ENCODE measurements at places on chromosomes 5 and 9.

- no peak for DNase-seq
Measured at GRCh38 chr5:129858131-129858675, 46.1 kb upstream of the CHSY3 start.

GRCh38 chr9:96555567-96556386 is 63.9 kb downstream of the CDC14B start:
- DNase-seq: no peak

DNA sequence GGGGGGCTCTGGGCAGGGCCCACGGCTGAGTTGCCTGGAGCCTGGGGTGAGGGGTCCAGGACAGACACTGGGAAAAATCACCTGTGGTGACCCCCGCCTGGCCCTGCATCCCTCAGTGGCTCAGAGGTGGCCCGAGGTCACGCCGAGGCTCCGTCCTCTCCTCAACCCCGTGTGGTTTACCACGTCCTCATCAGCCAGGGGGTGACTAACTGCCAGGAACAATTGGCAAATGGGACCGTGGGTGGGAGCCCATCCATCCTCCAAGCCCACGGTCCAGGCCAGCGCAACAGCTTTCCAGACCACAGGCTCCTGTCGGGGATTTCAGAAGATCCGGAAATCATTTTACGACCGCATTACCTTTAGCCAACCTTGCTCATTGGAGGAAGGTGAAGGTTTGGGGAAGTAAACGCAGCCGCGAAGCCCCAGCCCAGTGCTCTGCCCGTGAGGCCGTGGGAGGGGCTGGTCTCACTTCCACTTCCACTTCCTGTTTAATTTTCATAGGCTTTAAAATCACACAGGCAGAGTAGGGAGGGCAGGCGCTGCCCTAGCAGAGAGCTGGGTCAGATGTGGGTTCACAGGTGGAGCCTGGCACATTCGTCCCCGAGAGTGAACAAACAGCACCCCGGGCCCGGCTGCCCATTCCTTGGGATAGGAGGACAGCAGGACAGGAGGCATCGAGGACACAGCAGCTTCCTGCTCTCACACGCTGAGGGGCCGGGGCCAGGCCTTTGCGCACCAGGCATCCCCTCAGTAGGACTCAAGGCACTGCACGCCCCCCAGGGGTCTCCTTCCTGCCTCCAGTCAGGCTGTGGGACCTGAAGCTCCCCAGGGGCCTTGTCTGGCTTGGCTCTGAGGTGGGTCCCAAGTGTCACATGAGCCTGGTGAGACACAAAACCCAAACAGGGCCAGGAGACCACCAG is 19.8 kb upstream of the SLC9A3 start:
- DNase-seq: peak; percentile 21

DNA sequence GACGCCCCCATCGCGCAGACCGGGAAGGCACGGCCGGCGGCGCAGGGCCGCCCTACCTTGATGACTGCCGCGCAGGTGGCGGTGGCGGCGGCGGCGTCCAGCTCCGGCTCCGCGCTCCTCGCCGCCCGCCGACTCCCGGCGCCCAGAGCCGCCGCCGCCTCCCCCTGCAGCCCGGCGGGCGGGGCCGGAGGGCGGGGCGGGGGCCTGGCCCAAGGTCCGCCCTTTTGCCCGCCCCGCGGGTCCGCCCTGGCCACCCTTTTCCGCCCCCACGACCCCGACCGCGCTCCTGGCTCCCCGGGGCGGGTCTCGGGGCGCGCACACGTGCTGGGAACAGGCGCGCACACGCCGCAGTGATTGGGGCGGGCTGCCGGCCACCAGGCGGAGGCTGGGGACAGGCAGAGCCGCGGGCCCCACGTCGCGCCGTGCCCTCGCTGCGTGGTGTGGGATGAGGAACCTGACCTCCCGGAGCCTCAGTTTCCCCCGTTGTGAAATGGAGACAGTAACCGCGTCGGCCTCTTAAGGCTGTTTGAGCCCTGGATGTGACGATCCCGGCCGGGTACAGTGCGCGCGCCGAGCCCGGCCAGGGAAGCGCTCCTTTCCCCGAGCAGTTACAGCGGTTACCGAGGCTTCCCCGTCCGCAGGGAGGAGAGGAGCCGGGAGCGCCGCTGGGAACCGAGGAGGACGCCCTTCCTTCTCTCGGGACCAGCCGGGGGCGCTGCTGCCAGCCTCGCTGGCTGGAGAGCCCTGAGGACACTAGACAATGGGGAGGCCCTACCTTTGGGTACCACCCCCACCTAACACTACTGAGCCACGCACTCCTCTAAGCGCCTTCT is at the start of gene CORO2A:
Gene CORO2A, minus strand, starts transcription at position 135 of the 833 bp plus-strand sequence. CDS start 34,977 bp downstream, outside the sequence.
- DNase-seq: peak; percentile 27

DNA sequence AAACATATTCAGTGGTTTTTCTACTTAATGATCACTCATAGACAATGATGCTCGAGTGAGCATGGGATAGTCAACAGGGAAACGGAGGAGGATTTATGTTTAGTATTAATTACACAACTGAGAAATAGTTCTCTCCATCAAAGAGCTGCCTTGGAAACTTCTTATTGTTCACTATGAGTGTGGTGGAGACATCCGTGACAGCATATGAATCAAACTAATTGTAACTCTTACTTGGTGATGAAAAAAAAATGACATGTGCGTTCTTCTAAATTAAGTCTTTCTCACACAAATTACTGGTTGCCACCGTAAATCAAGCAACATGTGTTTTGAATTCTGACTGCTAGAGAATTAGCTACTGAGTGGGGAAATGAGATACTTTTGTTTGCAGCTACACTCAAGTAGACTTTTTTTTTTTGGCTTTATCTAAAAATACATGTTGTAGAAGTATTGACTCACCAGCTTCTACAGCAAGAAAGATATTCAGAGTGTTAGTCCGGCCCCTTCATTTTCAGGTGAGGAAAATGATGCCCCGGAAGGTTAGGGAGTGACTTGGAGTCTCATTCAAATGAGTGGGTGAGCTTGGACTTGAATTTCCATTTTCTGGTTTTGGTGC is 179.4 kb downstream of the CFAP90 start:
- DNase-seq: no peak

- no peak for DNase-seq
Measured at GRCh38 chr5:11048760-11049159, 287.7 kb upstream of the DAP start.

DNA sequence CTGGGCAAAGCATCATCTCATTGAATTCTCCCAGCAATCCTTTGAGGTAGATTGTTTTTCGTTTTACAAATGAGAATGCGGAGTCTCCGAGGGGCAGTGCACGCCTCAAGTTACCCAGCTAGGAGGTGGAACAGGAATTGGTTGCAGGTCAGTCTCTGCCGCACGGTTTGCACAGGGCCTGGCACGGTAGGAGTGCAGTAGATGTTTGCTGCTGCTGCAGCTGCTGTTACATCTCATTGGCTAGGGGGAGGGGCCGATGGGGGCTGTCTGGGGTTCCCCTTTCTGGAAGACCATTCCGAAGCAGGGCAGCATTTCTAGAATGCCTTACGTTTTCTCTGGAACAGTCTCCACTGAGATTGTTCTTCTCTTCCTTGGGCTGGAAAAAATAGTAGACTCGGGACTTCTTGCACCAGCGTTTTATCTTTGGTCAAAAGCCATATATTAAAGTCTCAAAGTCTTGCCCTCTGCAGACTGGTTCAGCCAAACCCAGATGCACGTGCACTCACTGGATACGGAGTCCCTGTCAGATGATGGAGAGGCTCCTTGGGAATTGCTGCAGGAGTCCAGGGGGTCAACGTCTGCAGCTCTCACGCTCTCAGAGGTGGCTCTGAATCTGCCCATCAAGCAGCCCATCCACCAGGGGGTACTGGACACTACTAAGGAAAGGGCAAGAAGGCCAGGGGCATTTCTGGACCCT is 1.2 kb downstream of the USP20 start:
- DNase-seq: peak; percentile 16

- no peak for DNase-seq
Measured at GRCh38 chr5:77972469-77973252, 196.5 kb upstream of the TBCA start.

GRCh38 chr5:170736966-170737365 is 46.6 kb upstream of the GABRP start:
- no peak for DNase-seq

- DNase-seq: no peak
Measured at GRCh38 chr9:27719711-27720110, 146.4 kb upstream of the C9orf72 start.

GRCh38 chr9:35107297-35108290 is 4.7 kb upstream of the STOML2 start:
- DNase-seq: no peak

- no peak for DNase-seq
Measured at GRCh38 chr5:77993855-77994318, 217.7 kb upstream of the TBCA start.

DNA sequence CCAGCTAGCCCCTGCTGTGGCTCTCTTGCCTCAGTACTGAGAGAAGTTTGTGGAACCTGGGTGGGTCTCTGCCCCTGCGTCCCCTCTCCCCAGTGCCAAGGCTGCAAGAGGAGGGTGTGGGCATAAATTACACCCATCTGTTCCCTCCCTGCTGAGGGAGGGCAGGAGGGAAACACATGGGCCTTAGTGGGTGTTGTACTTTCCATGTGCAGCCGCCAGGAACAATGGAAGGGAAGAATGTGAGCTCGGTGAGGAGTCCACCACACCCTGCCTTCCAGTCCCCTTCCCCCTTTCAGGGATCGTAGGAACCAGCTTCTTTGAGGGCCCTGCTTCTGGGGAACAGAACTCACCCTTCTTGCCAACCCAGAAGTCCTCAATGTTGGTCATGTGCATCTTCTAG is 138.2 kb upstream of the KLF4 start:
- DNase-seq: no peak

- no peak for DNase-seq
Measured at GRCh38 chr9:31032206-31032605, 1352.2 kb upstream of the ACO1 start.

- DNase-seq: no peak
Measured at GRCh38 chr5:72510610-72511181, 3.5 kb upstream of the ZNF366 start.

- no peak for DNase-seq
Measured at GRCh38 chr5:158925314-158925713, 174.4 kb downstream of the EBF1 start.

- no peak for DNase-seq
Measured at GRCh38 chr5:157107508-157107907, 1.3 kb downstream of the HAVCR2 start.

DNA sequence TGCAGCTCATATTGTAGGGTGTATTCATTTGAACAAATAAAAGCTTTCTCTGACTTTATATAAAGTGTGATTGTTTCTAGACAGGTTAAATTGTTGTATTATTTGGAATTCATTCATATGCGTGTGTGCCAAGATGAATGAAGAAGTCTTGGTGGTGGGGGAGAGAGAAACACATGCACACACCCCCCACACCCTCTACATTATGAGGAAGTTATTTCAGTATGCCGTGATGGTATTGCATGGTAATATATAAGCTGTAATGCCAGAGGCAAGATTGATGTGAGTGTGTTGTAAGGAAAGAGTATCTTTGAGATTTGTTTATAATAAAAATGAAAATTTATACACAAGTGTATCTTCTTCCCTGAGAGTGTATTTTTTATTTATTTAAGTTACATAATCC is 71.0 kb downstream of the IPO11 start:
- DNase-seq: no peak

DNA sequence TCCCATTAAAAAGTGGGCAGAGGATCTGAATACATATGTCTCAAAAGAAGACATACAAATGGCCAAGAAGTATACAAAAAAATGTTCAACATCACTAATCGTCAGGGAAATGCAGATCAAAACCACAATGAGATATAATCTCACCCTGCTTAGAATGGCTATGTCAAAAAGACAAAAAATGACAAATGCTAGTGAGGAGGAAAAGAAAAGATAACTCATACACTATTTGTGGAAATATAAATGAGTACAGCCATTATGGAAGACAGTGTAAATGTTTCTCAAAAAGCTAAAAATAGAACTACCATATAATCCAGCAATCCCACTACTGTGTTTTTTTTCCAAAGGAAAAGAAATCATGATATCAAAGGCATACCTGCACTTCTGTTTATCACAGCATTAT is 450.7 kb downstream of the EFNA5 start:
- DNase-seq: no peak

- DNase-seq: no peak
Measured at GRCh38 chr5:125607018-125607417, 816.2 kb upstream of the GRAMD2B start.

DNA sequence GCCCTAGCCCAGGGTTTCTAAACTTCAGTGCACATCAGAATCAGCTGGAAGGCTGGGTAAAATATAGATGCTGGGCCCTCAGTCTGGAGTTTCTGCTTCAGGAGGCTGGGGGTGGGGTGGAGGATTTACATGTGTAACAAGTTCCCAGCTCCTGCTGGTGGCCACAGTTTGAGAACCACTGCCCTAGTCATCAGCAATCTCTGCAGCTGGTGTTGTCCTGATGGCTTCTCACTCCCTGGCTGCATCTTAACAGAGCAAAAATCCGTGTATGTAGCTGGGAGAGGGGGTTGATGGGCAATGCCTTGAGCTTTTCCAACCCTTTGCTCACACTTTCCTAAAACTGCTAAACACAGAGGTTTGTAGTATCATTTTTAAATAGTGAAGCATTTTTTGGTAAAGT is 186.0 kb upstream of the KLF9 start:
- DNase-seq: no peak

GRCh38 chr9:81685763-81686613 is 3.4 kb downstream of the TLE1 start:
- DNase-seq: no peak

GRCh38 chr5:158747816-158748432 is 351.8 kb downstream of the EBF1 start:
- no peak for DNase-seq

DNA sequence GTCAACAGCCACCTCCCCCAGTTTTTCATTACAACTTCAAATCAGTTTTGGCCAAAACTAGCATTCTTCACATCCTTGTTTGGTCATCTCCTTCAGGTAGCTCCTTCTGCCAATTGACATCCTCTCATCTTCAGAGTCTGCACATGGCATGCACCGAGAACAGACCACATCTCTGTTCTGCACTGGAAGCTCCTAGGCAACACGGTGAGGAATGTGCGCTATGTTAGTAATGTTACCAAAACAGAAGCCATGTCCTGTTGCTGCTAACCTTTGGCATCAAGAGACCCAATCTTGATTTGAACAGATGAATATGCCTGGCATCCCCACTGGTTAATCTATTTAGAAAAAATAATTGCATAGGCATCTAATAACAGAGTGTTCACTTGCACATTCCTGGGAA is 5.1 kb upstream of the HK3 start:
- no peak for DNase-seq

- DNase-seq: no peak
Measured at GRCh38 chr5:159451197-159452052, 121.1 kb upstream of the IL12B start.

- DNase-seq: no peak
Measured at GRCh38 chr5:113182658-113183344, 206.2 kb downstream of the DCP2 start.

- DNase-seq: no peak
Measured at GRCh38 chr5:174910245-174910737, 185.9 kb downstream of the MSX2 start.

DNA sequence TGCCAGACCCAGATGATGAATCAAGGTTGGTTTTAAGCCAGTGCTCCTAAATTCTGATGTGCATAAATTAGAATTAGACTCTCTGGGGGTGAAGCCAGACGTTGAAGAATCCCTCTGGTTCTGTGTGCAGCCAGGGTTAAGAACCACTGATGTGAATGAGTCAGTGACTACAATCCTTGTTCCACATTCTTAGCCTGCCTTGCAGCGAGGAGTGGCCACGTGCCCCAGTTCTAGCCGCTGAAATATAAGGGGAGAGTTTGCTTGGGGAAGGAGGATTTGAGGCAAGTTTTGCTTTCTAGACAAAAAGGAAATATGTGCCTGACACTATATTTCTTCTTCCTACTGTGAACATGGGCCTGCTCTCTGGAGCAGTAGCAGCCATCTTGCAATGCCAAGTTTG is 34.2 kb upstream of the MSH3 start:
- no peak for DNase-seq
